RPMI8226 (cell line): ENCODE measurements at places on chromosomes 2 and 18.

- no peak for DNase-seq
These were observed 3.3 kb upstream of the ZNF532 start for GRCh38 chr18:58861353-58861752.

GRCh38 chr2:157843081-157843480, 33.0 kb downstream of the ACVR1 start:
- no peak for DNase-seq

- DNase-seq, result no peak
These were observed 29.3 kb downstream of the DYNC2LI1 start for GRCh38 chr2:43803113-43803512.

- no peak for DNase-seq
These were observed 29.0 kb upstream of the DOK6 start for GRCh38 chr18:69371729-69372128.

- DNase-seq, result no peak
These were observed 95.3 kb upstream of the CAVIN2 start for GRCh38 chr2:191942090-191942738.

DNA sequence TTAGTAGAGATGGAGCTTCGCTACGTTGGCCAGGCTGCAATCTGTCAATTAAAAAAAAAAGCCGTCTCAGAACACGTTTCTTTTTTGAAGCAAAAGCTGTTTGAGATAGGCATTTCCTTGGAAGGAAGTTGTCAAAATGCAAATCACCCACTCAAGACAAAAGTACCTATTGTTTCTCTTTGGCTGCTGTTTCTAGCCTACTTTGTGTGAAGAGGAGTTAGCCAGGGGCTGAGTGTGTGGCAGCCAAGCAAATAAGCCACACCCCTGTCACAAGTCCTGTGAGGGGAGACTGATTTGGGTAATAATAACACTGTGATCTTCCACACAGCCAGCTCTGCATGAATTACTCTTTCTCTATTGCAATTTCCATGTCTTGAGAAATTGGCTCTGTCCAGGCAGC, 47.4 kb upstream of the CDCA7 start:
- DNase-seq, result no peak

GRCh38 chr2:239231231-239232194, 169.3 kb downstream of the HDAC4 start:
- DNase-seq, result no peak

GRCh38 chr2:121599963-121600651, 49.2 kb downstream of the CLASP1 start:
- no peak for DNase-seq

- DNase-seq, result no peak
These were observed 188.7 kb upstream of the SIX3 start for GRCh38 chr2:44752761-44753160.

DNA sequence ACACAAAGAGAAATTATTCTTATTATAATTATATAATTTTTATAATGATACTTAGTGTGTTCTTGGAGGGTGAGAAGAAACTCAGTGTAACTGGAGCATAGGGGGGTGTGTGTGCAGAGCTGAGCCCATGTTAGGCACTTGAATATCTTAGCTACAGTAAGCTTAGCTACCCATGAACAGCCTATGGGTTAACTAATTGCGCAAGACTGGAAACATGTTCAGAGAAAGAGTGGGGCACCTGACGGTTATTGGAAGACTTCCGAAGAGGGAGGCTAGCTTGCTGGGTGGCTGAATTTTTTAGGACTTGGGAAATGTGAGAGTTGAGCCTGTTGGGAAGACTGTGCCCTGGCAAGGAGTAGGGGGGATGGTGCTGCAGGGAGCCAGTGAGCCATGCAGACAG, 229.2 kb downstream of the SLC4A3 start:
- no peak for DNase-seq
